ENCODE measurements at places on chromosomes 4 and X. TPM values are rescaled to one million over a fixed set of nuclear protein-coding genes. Genes with fewer than 3 reads are reported as not detected.

The GAGE12H gene
- not detected for total RNA-seq

The APELA gene
- total RNA-seq, result not detected

The ZCCHC13 gene
- total RNA-seq, result not detected

The SPANXD gene
- not detected for total RNA-seq

The ADGRL3 gene
- total RNA-seq, result not detected

The ZNF595 gene
- total RNA-seq, result 7.7 TPM

The IL9R gene
- not detected for total RNA-seq

The LAS1L gene
- 24.6 TPM for total RNA-seq

The PARM1 gene
- total RNA-seq, result not detected

The ABLIM2 gene
- 0.37 TPM for total RNA-seq

The USP17L25 gene
- not detected for total RNA-seq

The SLC49A3 gene
- not detected for total RNA-seq

The P2RY4 gene
- total RNA-seq, result 0.20 TPM

The FRG1 gene
- 42.1 TPM for total RNA-seq
